ENCODE measurements at places on chromosomes 5 and 9.
A peak's percentile ranks its signal among the peaks of the same experiment; 100 is the strongest.

- DNase-seq: no peak
Measured at GRCh38 chr9:97505845-97506244, 4.4 kb downstream of the TMOD1 start.

DNA sequence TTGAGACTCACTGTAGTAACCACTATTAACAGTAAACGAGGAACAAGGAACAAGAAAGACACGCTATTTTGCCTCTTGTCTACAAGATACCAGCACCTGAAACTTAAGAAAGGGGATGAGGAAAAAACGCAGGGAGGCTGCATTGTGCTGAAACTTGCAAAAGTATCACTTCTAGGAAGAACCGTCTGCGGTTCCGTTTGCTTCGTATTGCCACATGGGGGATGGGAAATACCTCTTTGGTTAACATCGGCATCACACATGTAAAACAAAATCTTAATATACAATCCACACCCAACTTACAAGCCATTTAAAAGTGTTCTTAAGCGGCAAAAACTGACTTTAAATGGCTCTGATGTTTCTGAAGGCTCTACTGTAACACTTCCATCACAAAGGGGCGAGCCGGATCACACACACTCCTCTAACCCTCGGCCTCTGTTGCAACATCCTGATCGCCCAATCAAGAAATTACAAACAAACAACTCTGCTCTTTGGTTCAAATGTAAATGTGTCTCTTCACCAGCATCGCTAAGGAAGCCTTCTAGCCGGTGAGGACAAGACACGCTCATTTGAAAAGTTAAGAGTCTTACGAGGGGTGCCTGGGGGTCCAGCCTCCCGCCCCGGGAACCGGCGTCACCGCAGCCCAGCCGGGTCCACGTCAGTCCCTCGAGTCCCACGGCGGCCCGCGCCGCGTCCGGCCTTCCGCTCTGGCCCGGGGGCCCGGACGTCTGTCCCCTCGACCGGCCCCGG is 621 bp downstream of the SEC16A start:
- DNase-seq: no peak

GRCh38 chr9:97904725-97905124 is 17.6 kb downstream of the TRMO start:
- DNase-seq: no peak

DNA sequence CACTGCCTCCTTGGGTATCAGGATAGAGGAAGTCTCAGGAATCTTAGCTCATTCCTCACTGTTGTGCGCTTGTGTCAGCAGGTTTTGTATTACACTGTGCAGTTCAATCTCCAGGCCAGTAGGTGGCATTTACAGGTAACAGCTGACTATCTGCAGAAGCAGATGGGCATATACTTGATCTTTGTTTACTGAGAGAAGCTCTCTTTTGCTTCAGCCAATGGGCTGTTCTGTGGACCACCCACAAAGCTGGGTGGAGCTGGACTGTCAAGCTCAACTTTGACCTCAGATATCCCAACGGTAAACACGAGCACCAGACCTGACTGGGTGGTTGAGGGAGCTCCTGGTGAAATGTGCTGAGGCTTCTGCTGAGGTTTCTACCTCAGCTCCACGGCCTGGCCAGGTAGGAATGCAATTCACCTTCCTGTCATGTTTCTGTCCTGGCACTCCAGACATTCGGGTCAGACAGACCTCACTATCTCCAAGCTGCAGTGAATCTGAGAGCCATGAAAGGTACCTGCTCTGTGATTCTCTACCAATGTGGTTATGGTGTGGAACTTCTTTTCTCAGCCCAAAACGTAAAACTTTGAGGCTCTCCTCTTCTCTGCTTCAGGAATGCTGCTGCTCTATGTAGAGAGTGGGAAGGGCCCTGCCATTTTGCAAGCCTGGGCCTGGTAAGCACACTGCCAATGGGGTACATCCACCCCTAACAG is 167.9 kb upstream of the ACTBL2 start:
- DNase-seq: no peak

DNA sequence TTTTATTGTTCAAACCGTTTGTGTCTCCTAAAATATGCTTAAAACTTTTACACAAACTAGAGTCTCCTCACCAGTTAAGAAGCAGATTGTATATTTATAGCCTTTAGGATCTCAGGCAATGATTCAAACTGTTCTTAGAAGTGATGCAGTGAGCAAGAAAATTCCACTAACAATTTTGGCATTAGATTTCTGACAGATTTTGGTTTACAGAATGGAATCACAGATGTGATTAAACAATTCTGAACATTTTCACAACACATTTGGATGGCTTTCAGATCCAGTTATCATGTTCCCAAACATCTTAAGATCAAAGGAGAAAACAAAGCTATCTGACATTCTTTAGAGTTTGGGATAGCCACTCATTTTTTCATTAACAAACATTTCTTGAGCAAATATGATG is 181.7 kb upstream of the RIOK2 start:
- DNase-seq: no peak

DNA sequence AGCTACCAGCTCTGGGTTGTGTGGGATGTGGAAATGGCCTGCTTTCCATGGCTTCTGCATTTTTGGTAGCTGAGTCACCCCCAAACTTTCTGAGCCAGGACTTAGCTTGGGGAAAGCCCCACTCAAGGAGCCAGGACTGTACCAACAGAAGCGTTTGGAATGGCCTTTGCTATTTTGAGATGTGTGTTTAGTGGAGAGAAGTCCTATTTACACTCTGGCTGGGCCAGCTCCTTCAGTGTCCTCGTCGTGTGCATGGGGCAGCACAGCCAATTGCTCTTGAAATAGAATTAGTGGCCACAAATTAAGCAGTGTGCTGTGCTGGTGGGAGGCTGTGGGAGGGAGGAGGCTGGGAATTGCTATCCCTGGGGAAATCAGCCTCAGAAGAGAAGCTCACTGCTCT is 51.6 kb downstream of the ENTREP1 start:
- DNase-seq: no peak

DNA sequence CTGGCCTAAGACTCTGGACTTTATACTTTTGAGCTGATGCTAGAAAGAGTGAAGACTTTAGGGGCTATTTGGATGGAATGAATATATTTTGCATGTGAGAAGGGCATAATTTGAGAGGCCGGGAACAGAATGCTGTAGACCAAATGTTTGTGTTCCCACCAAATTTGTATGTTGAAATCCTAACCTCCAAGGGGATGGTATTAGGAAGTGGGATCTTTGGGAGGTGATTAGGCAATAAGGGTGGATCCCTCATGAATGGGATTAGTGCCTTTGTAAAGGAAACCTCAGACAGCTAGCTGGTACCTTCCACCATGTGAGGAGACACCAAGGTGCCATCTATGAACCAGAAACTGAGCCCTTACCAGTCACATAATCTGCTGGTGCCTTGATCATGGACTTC is 165.1 kb upstream of the S1PR3 start:
- DNase-seq: no peak

- DNase-seq: no peak
Measured at GRCh38 chr9:27533311-27533710, 3.7 kb upstream of the MOB3B start.

DNA sequence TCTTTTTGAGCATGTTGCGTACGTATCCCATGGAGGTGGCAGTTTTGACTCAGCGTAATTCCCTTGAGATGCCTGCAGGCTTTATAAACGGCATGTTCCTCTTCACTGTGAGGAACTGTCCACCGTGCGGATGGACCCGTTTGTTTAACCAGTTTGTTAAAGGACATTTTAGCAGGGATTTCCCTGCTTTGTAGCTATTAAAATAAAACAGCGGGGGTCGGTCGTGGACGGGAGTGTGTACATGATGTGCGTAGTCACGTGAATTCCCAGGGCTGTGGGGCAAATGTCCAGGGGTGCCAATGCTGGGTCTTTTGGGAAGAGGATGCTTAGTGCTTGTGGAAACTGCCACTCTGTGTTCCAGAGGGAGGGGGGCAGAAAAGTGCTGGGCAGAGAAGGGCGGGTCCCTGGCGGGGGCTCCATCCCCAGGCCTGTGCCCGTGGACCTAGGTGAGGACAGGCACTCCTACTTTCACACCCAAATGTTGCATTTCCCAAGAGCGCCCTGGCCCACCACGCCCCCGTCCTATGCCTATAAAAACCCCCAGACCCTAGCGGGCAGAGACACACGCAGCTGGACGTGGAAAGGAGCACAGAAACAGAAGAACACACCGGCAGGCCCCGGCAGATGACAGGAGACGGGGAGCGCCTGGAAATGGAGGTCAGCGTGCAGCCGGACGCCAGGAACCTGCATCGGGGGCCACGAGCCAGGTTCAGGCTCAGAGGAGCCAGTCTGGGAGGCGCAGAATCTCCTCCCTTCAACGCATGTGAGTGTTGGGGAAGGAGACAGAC is 4.0 kb upstream of the TERT start:
- no peak for DNase-seq

DNA sequence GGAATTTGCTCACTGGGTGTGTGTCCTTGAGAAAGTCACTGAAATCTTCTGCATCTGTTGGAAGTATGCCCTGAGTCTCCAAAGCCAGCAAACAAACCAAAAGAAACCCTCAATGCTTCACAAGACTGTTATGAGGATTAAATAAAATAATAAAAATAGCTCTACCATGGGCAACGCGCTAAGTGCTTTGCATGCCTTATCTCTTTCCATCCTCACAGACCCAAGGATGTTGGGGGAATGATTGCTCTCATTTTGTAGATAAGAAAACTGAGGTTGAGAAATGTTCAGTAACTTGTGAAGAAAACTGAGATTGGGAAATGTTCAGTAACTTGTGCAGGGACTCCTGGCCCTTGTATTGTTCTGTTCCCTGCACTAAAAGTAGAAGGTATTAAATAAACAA is 7.9 kb downstream of the HAND1 start:
- DNase-seq: no peak

GRCh38 chr9:88975966-88976889 is 15.0 kb upstream of the S1PR3 start:
- no peak for DNase-seq

DNA sequence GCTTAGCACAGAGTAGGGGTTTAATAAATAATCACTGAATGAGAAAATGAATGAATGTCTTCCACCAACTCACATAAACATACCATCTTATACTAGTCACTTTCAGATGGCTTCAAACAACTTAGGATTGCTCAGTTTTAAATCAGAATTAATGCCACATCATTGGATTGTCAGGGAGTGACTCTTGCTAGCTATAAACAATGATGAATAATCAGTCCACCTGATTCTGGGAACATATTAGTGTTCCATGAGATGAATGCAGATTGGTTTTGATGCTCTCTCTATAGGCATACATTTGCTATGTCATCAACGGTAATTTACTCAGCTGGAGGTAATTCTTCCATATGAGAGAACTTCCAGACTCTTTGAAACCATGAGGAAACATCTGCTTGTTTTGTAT is 97.4 kb downstream of the CDH9 start:
- no peak for DNase-seq

DNA sequence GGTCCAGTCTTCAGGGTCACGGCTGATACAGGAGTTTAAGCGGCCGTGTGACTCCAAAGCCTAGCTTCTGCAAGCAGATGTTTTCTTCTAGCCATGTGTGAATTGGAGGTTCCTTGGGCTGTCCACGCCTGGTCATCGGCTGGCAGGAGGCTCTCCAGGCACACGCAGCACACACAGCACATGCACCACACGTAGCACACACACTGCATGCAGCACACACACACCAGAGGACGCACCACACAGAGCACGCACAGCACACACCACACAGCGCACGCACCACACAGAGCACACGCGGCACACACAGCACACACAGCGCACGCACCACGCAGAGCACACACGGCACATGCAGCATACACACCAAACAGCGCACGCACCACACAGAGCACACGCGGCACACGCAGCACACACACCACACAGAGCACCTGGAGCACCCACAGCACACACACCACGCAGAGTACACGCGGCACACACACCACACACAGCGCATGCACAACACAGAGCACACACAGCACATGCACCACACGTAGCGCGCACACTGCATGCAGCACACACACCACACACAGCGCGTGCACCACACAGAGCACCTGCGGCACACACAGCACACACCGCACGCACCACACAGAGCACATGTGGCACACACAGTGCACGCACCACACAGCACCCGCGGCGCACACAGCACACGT is 234.3 kb downstream of the FANCC start:
- no peak for DNase-seq

- no peak for DNase-seq
Measured at GRCh38 chr9:124593651-124594058, 86.5 kb upstream of the NR5A1 start.

- no peak for DNase-seq
Measured at GRCh38 chr9:2267181-2267745, 252.1 kb downstream of the SMARCA2 start.

- DNase-seq: no peak
Measured at GRCh38 chr5:171397190-171397589, 9.5 kb downstream of the NPM1 start.

DNA sequence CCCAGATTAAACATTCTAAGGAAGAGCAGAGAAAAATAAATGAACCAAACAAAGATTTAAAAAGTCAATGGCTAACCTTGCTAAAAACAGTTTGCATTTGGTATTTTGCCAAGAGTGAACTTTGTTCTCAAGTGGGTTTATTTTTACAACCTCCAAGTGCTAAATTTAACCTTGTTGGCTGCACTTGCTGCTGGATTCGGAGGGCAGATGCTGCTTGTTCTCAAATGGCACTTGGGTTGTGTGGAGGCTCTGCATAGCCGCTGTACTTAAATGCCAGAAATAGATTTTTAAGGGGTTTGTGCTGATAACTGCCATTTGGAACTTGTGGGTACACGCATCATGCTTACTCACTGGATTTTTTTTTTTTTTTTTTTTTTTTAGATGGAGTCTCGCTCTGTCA is 13.3 kb upstream of the SPATA24 start:
- DNase-seq: no peak

- DNase-seq: no peak
Measured at GRCh38 chr5:148949841-148950470, 112.9 kb downstream of the SH3TC2 start.

DNA sequence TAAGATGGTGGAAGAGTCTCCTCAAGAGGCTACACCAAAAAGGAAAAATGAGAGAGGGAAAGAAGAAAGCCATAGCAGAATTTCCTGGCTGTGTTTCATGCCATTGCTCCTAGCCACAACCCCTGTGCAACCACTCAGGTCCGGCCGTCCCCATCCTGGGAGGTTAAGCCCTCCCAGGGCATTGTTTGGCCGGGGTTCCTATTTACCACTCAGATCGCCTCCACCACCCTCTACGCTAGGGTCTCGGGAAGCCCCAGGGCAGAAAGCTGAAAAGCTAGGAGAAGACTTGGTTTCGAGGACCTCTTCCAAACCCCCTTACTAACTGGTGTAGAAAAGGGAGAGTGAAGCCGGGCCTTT is 715 bp downstream of the RC3H2 start:
- peak; percentile 5 for DNase-seq

GRCh38 chr5:139413963-139414362 is 10.1 kb upstream of the SPATA24 start:
- no peak for DNase-seq

DNA sequence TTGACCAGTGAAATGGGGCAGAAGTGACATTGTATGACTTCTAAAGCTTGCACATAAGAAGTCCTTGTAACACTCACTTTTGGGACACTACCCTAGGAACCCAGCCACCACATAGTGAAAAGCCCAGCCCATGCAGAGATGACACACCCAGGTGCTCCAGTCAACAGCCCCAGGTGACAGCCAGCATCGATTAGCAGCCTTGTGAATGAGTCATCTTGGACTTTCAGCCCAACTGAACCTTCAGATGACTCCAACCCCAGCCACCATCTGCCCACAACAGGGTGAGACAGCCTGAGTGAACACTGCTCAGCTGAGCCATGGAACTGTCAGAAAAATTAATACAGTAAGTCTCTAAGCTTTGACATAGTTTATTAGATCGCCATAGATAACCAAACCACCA is 458.6 kb downstream of the ZSWIM6 start:
- DNase-seq: no peak
